ENCODE measurements at places on chromosomes 11 and 22.

- DNase-seq, result no peak
Observed at GRCh38 chr11:123838659-123839058, 32.5 kb upstream of the OR6M1 start.

GRCh38 chr22:44889255-44889878, 120.4 kb downstream of the PHF21B start:
- DNase-seq, result no peak

GRCh38 chr11:117457031-117457785, 129.6 kb downstream of the CEP164 start:
- DNase-seq, result no peak

- no peak for DNase-seq
Observed at GRCh38 chr11:76665921-76666351, 4.6 kb downstream of the LRRC32 start.

DNA sequence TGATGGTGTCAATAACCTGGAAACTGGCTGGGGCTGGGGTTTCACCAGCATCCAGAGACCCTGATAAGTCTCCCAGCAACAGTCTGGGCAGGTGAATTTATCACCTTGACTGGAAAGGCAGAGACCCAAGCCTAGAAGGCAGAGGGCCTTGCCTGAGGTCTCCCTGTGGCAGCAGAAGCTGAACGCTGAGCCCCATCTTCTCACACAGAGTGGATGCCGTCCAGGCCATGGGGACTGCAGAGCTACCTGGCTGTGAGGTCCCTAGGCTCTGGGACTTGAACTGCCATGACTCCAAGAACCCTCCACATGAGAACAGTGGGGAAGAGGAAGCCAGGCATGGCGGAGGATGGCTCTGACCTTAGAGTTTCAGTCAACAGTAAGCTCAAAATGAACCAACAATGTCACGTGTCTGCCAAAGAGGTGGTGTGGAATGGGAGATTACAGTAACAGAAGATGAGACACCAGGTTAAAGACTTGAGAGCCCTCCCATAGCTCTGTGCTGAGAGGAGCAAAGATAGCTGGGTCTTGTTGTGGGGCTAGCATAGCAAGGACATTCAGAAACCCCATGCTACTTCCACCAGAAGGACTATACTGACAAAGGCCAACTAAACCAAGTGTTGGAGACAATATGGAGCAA, 79.1 kb upstream of the LINC01488 start:
- no peak for DNase-seq

DNA sequence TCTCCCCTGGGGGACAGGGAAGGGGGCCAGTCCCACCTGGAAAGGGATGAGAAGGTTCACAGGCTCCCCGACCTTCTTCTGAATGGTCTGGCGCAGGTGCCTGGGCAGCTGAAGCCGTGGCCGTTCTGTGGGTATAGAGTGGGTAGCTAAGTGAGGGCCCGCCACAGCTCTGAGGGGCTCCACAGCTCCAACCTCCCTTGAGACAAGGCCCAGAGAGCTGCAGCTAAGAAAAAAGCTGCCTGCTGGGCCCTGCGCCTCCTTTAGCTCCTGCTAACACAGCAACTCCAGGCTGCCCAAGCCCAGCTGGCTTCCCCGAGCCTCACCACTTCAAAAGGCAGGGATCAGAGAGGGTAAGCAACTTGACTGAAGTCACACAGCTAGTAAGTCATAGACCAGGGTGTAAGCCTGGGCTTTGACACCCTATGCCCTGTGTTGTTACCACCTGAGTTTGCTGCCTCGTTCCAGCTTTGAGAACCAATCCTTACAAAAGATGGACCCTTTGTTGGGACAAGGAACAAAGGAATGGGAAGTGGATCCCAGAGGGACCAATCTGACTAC, 18.5 kb downstream of the MYBPC3 start:
- no peak for DNase-seq

DNA sequence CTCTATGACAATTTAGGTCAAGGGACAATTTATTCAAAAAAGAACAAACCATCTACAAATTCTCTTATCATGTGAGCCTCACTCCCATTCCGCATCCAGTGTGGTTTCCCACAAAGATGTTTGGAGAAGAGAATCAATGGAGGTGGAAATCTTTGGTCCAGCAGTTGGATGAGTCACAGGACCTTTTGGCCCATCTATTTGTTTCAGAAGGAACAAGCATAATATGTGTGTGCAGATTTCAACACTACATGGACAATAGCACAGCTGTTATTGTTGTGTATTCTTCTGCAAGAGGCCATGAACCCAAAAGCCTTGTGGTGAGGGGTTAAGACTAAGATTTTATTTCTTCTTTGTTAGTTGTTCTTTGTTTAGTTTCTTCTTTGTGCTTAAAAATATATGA, 61.6 kb downstream of the OR10A6 start:
- DNase-seq, result peak; percentile 13

GRCh38 chr11:75151346-75152047, 590 bp downstream of the SLCO2B1 start:
- DNase-seq, result no peak

DNA sequence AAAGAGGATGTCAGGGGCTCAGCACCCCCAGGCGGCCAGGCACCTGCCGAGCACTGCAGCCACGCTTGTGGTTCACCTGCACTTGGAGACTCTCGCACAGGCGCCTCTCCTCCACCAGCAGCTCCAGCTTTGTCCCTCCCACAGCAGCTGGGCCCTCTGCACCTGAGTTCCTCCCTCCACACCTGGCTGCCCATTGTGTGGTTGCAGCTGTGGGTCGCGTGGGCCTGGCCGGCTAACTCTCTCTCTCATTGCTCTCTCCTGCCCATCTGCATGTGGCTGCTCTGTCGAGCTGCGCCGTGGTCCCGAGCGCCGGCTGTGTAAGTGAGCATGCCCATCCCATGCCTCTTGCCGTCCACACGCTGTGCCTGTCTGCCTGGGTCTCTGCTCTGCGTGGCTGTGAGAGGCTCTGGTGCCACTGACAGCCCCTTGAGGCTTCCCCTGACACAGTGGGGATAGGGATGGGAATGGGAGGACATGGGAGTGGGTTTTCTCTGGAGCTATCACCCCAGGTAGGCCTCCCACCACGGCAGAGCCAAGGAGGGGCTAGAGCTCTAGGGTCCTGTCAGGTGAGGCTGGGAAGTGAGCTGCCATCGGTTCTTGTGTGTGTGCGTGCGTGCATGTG, 8.5 kb upstream of the ACR start:
- no peak for DNase-seq

GRCh38 chr22:46006379-46007002, 29.5 kb upstream of the WNT7B start:
- peak; percentile 95 for DNase-seq

GRCh38 chr11:66100272-66101065, 30.4 kb downstream of the PACS1 start:
- no peak for DNase-seq

DNA sequence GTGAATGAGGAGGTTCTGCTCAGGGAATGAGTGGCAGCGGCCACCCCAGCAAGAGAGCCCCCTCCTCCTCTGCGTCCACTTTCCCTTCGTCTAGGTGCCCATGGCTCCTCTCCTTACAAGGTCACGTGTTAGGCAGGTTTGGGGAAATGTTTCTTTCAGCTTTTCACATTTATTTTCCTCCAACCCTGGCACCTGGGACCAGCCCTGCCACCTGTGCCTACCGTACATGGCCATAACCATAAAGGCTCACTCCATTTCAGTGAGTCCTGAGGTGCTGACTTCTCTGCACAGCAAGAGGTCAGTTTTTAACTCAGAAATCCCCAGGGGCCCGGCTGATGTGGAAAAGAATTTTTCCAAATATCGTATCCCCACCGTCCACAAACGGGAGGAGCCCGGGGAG, 71.2 kb downstream of the FLI1 start:
- DNase-seq, result no peak

DNA sequence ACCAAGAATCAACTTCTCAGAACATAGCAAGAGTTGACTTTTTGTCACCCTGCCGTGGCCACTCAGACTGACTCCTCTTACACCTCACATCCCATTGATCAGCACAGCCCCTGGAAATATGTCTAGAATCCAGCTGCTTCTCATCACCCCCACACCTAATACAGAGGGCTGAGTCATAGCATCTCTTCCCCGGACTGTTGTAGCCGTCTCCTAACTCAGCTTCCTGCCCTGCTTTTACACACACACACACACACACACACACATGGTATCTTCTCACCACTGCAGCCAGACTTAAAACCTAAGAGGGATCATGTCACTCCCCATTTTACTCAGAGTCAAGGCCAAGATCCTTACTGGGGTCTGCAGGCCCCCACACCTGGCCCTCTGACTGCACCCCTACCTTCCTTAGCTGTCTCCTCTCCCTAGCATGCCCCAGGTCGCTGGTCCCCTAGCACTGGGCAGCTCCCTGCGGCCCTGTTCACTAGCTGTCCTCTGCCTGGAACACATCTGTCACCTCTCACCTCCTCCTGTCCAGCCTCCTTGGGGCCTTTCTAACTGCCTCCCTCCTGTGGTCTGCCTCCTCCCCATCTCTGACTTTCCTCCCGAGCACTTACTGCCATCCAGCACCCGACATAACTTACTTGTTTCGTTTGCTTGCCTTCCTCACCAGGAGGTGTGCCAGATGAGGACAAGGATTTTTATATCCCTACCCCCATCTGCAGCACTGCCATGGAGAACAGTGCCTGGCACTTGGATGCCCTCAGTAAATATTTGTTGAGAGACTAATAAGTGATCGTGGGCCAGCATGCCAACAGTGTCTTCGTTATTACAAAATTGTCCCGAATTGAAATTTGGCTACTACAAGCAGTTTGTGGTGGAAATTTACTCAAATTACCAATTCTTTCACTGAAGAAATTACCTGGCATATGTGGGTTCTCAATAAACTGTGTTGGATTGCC, 61.9 kb downstream of the BMAL1 start:
- DNase-seq, result peak; percentile 75

DNA sequence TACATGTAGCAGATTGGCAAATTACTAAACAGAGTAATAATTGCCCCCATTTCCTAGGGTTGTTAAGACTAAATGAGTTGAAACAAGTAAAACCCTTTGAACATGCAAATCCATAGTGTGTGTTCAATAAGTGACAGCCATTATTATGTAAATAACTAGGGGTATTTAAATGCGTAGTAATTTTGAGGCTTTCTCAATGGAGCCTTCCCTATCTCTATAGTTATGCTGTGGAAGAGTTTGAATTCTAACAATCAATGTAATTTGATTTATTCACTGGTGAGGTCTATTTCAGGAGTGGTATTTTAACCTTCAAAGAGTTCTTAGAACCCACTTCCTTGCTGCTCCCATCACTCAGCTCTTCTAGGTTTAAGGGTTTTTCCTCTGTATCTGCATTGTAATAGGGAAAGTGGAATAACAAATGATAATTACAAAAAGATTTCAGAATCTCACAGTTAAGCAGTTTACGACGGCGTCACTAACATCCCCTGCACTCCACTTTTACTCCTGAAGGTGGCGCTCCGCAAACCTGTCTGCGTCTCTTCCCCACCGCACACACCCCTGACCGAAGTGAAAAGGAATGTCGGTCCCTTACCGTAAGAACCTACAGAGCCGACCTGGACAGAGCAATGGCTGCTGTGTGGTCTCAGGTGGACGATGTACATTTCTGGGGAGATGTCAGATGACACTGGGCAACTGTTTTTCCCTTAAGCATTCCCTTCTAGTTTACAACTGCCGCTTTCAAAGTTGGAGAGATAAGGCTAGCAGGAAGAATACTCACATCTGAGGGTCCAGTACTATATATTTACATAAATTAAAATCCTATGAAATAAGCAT, 80.8 kb downstream of the ZC3H12C start:
- peak; percentile 70 for DNase-seq

Measured in adipocyte (in vitro differentiated cells).